ENCODE measurements at places on chromosomes 2 and 18.

DNA sequence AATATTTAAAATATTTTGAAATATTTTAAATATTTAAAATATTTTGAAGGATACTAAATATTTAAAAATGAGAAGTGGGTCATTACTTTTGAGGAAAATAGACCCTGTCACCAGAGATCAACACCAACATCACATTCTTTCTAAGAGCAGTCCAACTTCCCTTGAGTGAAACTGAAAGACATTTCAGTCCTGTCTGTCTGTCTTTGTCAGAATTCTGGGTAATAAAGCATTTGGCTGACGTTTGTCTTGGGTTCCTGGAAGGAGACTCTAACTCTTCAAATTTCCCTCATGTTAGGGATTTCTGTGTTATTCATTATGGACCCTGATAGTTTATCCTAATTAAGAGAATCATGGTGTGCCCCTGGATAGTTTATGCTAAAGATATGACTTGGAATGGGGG lies 32.8 kb downstream of the TTC21B start:
- DNase-seq, result no peak

- no peak for DNase-seq
Measured at GRCh38 chr2:22290302-22290701, 1094.7 kb upstream of the KLHL29 start.

DNA sequence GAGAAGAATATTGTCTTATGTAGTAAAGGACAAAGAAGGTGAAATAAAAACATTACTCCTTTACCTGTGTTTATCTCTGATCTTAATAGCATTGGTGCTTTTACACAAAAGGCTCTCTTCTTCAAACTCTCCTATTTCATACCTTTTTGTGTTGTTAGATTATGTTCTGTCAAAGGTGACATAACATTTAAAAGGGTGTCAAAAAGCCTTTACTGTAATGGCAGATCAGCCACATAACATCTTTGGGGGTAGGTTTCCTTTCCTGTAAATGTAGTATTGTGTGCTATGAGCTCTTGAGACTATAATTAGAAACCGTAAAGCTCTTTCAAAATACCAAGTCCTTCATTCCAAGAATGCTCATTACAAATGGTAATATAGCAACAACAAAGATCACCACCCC lies 400.1 kb downstream of the LNPK start:
- no peak for DNase-seq

DNA sequence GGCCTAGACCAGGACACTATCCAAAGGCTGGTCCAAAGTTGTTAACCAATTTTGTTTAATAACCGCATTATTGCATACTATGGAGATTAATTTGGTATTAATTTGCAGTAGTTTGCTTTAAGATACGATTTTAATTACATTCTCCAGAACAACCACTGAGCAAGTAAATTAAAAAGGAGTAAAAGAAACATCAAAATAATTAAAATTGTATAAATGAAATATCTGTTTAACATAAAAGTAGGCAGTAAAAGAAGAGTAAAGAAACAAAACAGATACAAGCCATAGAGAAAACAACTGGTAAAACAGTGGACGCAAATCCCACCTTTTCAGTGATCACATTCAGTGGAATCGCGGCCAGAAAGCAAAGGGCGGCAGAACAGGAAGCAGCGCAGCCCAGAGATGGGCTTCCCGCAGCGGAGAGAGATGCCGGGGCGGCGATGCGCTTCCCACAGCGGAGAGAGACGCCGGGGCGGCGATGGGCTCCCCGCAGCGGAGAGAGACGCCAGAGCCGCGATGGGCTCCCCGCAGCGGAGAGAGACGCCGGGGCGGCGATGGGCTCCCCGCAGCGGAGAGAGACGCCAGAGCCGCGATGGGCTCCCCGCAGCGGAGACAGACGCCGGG lies 176.8 kb downstream of the RTP5 start:
- DNase-seq, result no peak

DNA sequence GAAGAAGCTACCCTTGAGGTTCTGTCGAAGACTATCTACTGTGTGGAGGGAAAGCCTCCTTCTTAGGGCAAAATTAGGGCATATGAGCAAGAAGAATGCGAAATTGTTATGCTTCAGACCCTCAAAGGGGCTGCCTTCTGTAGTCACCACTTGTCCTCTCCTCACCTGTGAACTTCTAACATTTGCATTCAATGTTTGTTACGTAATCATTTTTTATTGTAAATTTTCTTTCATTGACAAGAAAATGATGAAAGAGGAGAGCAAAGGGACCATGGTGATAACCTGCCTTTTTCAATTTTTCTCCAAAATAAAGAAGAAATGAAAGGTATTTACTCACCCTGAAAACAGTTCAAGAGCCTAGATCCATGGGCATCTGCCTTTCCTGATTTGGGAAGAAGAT lies 193.0 kb downstream of the SP3 start:
- no peak for DNase-seq

GRCh38 chr18:23077493-23078256 lies 57.6 kb upstream of the CABLES1 start:
- DNase-seq, result no peak

DNA sequence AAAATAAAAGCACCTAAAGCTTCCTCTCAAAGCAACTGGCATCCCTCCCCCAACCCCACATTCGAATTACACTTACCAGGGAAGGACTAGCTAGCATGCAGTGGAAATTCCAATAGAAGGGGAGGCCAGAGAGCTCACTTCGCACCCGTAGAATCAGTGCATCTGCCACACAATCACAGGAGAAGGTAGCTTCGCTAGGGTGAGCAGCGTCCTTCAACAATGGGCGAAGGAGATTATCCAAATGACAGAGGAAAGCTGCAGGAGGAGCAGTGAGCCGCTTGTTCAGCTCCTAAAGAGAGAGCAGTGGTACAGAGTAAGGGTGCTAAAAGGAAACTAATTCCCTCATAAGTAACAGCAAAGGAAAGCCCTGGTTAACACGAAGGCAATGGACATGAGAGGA lies 3.2 kb downstream of the NHEJ1 start:
- DNase-seq, result no peak

- peak; percentile 24 for DNase-seq
Measured at GRCh38 chr2:54522624-54523281, 66.6 kb downstream of the SPTBN1 start.

DNA sequence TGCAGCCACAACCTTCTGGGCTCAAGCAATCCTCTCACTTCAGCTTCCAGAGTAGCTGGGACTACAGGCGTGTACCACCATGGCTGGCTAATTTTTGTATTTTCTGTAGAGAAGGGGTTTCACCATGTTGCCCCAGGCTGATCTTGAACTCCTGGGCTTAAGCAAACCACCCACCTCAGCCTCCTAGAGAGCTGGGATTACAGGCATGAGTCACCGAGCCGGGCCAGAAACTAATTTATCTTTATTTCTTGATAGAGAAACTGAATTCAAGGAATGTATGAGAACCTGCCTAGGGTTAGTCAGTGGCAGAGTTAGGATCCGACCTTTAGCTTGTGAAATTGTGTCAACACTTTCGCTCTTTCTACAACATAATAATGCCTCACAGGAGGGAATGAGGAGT lies 19.3 kb upstream of the ITGAV start:
- no peak for DNase-seq

DNA sequence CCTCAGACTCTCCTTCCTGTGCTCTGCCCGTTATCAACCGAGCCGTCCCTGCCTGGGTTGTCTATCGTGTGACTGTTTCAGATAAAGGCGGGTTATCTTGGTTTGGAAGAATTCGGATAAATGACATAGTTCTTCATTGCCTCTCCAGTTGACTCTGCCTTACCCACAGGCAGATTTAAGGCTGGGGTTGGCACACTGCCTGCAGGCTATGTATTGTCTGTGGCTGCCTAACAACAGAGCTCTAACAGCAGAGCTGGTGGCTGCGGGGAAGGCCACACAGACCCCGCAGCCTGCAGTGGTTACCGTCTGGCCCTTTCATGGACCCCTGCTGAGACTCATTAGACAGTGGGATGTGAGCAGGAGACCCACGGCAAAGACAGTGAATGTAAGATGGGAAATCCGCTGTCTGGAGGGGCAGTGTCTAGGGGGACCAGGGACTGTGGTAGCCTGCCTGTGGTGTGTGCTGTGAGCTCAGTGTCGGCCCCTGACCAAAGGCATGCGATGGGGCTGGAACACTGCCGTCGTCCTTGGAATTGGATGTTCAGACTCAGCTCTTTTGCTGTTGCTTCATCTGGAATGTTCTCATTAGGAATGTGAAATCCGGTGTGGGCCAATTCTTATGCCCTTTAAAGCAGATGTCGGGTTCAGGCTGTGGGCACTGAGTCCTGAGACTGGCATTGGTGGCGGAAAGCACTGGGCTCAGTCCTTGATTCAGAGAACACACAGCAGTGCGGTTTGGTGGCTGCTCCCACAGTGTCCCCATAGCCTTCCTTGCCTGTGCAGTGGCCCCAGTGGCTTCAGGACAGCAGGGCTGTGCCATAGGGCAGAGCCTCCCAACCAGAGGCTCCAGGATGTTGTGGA lies 44.5 kb downstream of the SH3RF3 start:
- DNase-seq, result no peak

Measured in T-helper 2 cell (primary cell).